ENCODE measurements at places on chromosomes 12 and 14.

- DNase-seq: no peak
These were observed 88.2 kb upstream of the PTGDR start for GRCh38 chr14:52179141-52179790.

GRCh38 chr14:105737504-105738246 is 211.3 kb downstream of the TMEM121 start:
- DNase-seq: no peak

DNA sequence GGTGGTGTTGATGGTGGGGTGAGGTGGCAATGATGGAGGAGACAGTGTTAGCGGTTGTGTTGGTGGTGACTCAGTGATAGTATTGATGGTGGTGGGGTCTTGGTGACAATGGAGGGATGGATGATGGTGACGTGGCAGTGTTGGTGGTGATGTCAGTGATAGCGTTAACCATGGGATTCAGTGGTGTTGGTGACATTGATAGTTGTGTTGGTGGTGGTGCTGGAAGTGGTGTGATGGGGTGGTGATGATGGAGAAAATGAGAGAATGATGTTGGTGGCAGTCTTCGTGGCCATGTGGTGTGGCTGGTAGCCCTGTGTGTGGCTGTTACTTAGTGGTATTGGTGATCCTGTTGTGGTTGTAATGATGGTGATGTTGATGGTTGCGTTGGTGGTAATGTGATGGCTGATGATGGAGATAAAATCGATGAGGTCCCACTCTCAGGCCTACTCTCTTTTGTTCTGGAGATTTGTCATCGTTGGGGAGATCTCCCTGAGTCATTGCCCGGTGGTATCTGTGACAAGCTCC is 2.6 kb downstream of the DTX1 start:
- no peak for DNase-seq

DNA sequence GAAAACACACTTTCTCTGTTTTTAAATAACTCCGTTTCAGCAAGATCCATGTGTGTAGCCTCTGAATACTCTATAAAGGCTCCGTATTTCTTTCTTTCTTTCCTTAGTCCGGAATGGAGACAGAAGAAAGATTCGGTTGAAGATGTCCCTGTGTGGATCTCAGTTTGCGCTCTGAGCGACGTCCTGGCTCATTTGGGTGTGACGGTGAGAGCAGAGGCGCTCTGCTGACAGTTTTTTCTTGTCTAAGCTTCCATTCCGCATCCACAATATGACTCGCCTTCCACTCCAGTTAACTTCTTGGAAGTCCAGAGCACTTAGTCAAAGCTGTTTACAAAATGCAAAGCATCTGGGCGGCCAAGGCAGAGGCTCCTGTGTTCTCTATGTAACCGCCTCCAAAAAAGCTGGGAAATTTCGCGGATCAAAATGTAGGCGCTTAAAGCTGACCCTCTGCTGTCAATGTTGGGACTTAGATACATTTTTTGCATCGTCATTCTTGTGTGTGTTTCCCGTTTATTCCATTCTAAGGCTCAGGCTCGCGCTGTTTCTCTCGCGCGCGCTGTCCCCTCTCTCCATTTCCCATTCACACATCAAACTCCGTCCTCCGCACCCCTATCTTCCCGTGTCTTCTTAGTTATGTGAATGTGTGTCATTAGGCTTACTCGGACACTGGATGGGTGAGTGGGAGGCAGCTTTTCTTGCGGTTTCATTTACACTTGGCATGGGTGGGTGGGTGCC is 880 bp upstream of the FLRT2 start:
- peak; percentile 76 for DNase-seq

DNA sequence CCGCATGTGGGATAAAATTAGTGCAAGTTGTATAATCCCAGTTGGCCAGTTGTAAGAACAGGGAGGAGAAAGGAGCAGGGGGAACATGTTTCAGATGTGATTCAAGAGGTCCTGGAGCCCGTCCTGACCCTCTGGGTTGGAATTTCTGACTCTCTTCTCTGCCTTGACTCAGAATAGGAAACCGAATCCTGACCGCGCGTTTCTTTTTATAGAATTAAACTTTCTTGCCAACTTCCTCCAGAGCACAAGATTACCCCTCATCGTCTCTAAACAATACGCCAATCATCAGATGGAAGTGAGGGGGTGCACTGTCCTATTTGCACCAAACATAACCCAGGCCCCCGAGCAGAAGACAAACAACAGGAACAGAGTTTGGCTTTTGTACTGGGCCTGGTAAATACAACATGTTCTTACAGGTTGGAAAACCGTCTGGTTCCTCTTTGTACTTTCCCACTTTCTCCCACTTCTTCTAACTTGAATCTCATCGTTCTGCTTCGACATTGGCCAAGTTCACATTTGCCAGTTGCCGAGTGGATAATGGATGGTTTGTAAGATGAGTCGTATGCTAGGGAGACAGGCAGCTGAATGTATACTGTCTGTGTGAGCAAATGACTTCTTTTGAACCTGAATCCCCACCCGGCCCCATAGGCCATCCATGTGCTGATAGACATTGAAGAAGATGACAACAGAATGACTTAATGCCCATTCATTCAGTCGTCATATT is 42.6 kb upstream of the MED13L start:
- DNase-seq: no peak

- no peak for DNase-seq
These were observed 68.8 kb downstream of the DRAM1 start for GRCh38 chr12:101946233-101946611.

GRCh38 chr14:75126679-75127473 is at the start of gene NEK9:
Gene NEK9 (minus strand): TSS chr14:75127048. CDS start chr14:75126921, 127 bp downstream.
- DNase-seq: peak; percentile 87

- no peak for DNase-seq
These were observed 971.7 kb downstream of the FLRT2 start for GRCh38 chr14:86501611-86502010.

GRCh38 chr12:12845794-12846243 is 32.7 kb downstream of the DDX47 start:
- DNase-seq: no peak

DNA sequence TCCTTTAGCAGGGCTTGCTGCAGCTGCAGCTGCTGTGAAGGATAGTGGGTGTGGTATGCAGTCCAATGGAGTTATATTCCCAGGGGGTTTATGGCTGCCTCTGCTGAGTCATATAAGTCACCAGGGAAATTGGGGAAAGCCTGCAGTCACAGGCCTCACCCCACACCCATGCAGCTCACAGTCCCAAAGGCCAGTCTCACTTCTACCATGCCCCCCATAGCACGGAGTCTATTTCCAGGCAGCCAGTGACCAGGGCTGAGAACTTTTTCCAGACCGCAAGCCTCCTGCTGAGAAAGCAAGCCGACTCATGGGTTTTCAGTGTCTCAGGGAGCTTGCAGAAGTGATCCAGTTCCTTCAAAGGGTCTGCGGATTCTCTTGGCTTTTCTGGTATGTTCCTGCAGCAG is 322.4 kb upstream of the CLEC14A start:
- DNase-seq: no peak

- peak; percentile 84 for DNase-seq
These were observed at the start of gene SAV1 for GRCh38 chr14:50667996-50668825. Gene SAV1 (minus strand): TSS chr14:50668306. CDS start chr14:50667967, 339 bp downstream.

DNA sequence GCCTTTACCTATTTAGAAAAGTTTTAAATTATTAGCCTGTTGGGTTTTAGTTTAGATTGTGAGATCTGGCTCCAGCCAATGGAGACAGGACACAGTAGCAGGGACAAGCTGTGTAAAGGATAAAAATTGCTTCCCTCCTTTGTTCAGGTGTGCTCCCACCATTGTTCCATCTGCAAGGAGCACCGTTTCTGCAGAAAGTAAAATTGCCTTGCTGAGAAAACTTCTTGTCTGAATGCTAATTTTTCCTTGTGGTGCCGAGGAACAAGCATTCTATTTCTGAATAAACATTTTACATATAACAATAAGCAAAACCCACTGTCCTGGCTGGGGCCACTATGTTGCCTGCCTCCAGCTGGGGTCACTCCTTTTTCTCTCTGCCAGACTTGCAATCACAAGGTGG is 72.7 kb upstream of the ZFP36L1 start:
- DNase-seq: no peak

- peak; percentile 54 for DNase-seq
These were observed 1.8 kb upstream of the RCOR1 start for GRCh38 chr14:102590667-102591099.
